ENCODE measurements at places on chromosomes 5 and 9.

DNA sequence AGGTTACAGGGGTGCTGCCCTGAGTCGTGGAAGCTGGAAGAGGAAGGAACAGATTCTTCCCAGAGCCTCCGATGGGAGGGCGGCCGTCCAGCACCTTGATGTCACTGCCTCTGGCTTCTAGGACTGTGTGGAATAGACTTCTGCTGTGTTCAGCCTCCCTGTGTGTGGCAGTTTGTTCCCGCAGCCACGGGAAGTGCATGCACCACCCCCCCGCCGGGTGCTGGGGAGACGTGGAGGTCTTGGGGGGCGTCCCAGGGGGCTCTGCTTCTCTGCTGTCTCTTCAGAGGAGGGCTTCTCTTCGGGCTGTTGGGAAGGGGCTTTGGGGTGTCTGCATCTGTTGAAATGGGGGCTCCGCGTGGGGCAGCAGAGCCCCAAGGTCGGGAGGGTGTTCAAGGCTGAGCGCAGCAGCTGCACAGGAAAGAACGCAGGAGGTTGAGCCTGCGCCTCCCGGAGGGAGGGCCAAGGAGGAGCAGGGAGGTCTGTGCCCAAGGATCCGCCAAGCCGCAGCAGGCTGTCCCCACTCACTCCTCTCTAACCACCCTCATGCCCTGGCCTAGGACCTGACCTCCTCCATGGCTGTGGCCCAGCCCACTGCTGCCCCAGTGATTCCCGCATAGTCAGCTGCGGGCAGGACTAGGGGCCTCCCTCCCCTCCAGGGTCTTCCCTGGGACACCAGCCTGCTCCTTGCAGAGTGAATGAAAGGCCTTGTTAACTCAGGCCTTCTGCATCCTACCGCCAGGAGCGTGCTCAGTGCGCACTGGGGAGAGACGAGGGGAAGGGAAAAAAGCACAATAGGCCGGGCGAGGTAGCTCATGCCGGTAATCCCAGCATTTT, 45.0 kb downstream of the ROPN1L start:
- no peak for DNase-seq

DNA sequence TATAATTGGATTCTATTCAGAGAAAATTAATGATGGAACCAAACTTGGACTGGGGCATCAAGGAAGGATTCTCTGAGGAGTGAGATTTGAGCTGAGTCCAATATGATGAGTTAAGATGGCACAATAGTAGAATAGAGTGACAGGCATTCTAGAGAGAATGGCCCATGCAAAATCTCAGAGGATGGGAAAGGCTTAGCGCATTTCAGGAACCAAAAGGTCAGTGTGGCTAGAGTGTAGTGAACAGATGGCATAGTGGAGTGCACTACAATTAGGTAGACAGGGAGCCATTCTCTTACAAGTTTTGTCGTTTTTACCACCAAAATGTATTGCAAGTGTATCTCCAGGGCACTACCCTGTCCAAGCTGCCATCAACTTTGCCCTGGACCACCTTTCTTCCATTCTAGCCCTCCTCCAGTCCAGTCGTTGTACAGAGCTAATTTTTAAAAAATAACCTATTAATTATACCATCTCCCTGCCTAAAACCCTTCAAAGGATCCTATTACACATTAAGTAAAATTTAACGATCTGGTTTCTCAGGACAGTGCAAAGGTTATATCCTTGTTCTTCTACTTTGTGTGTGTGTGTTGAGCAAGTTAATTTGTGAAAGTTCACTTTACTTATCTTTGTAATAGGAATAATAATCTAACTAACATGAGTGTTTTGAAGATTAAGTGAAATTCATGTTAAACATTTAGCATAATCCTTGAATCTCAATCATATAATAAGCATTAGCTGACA, 211.7 kb downstream of the COMMD10 start:
- DNase-seq: no peak

DNA sequence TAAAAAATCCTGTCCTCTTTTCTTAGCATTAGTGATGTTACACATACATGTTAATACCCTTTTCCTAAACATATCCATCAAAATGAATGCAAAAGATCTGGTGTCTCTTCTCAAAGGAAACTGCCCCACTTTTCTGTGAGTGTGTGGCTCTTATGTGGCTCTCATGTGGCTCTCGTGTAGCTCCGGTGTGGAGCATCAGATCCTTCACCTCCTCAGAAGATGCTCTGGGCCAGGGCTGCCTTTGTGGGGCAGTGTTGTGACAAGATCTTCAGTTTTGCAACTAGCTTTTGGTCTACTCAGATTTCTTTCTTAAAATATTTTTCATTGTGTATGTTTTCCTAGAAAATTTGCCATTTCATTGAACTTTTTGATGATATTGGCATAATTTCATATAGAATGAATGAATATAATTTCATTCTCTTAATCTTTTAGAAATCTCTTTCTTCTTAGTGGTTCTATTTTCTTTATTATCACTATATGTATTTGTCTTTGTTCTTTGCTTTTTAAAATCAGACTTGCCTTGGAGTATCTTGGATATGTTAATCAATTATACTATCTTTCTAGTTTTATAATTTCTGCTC, 19.4 kb downstream of the GARNL3 start:
- DNase-seq: no peak

DNA sequence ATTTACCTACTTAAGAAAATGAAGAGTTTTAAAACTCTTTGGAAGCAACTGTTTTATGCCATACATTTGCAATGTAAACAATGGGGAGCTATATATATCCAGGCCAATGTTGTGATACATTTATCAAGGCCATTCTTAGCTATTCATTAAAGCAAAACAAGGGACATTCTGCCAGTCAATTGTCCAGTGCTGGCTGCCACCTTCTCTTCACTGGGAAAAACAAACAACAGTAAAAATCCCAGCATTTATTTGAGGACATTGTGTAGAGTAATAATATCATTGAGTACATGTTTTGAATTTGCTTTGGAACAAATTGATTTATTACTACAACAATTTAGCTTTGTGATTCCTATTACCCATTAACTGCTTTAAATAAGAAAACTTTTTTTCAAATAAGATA, 1107.4 kb downstream of the DTWD2 start:
- DNase-seq: no peak

- DNase-seq: no peak
Observed at GRCh38 chr9:130701059-130702022, 7.8 kb downstream of the EXOSC2 start.
